ENCODE measurements at places on chromosomes 2 and 18.
A peak's percentile ranks its signal among the peaks of the same experiment; 100 is the strongest.

GRCh38 chr2:196500686-196501431 lies 138.7 kb upstream of the CCDC150 start:
- DNase-seq = no peak

GRCh38 chr2:17104454-17104853 lies 413.8 kb downstream of the RAD51AP2 start:
- no peak for DNase-seq

- DNase-seq = no peak
Measured at GRCh38 chr18:44031063-44031462, 649.6 kb upstream of the SETBP1 start.

- peak; percentile 56 for DNase-seq
Measured at GRCh38 chr2:69565431-69565839, 78.1 kb downstream of the AAK1 start.

GRCh38 chr2:63890678-63891077 lies 49.0 kb downstream of the UGP2 start:
- DNase-seq = no peak

All from HAP-1 (cell line).